ENCODE measurements at places on chromosomes 6 and 20.

DNA sequence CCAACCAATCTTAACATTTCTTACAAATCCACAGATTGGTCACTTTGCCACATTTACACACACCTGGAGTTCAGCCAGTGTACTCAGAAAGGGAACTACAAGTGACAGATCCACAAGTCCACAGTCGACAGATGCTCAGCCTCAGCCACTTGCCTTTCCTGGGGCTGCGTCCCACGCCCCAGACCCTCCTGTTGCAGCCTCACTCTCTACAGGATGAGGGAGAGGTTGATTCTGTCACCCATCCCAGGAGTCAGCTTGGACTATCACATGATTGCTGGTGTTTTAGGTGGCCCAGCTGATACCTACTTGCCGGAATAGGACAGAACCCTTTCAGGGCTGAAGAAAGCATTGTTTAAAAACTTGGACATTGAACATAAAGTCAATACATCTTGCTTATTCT lies 108.8 kb downstream of the FAM120B start:
- DNase-seq: no peak

- DNase-seq: no peak
Observed at GRCh38 chr20:47749339-47749738, 35.9 kb downstream of the SULF2 start.

DNA sequence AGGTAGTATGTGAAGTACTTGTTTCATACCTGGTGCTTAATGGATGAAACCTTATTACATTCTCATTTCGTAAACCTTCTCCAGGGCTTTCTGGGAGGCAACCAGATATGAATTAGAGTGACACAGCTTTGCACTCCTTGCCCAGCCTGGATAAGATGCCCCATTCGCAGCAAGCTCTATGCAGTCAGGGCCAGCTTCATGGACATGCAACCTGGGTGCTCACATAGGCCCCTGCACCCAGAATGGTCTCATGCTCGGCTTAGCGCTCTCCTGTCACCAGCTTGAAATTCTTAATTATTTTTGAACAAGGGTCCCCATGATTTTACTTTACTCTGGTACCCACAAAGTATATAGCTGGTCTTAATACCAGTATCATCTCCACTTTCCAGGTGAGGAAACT lies 11.3 kb upstream of the PTGIS start:
- no peak for DNase-seq

DNA sequence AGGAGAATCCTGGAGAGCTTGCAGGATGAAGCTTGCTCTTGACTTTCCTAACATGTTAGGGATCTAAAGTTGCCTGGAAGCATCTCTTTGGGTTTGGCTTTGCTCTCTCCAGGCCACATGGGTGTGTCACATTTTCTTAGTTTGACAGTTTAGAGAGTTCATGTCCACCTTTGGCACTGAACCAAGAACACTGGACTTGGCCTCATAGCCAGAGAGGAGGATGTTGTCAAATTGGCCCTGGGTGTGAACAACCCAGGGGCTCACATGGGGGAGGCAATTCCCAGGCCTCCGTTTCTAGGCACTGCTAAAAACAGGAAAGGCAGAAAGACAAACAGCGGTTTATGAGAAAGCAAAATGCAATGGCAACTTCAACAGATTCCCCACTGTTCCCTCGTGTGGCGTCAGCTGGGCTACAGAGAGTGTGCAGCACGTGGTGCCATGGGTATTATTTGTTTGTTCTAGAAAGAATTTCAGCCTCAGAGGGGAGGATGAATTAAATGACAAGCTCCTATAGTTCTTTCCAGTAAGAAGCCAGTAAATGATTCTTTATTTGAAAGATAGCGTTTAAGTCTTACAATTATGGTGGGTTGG lies 93.9 kb downstream of the CLIC5 start:
- no peak for DNase-seq

GRCh38 chr6:54391577-54391976 lies 83.3 kb downstream of the TINAG start:
- DNase-seq: no peak

- peak; percentile 87 for DNase-seq
Observed at GRCh38 chr6:17863901-17864754, 123.3 kb downstream of the KIF13A start.

DNA sequence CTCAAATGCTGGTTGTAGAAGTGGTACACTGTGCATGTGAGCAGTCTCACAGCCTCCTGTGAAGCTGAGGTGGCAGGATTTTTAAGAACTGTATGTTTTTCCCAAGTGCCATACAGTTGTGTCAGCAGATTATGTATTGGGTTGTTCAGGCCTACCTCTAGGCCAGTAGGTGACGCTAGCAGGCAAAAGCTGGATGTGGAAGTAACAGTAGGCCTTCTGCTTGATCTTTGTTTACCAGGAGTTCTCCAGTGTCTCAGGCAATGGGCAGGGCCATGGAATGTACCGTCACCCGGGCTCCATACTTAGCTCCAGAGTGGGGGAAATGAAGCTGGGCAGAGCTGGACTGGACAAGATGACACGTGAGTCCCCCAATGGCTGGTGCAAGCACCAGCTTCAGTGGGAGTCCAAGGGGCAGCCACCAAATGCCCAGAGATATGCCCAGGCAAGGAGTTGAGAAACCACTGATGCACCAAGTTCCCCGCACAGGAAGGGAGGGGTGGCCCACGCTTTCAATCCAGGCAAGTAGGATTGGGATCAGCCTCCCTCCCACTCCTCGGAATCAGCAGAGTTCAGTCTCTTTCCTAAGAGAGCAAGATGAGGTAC lies 289.7 kb downstream of the HTR1B start:
- DNase-seq: no peak

DNA sequence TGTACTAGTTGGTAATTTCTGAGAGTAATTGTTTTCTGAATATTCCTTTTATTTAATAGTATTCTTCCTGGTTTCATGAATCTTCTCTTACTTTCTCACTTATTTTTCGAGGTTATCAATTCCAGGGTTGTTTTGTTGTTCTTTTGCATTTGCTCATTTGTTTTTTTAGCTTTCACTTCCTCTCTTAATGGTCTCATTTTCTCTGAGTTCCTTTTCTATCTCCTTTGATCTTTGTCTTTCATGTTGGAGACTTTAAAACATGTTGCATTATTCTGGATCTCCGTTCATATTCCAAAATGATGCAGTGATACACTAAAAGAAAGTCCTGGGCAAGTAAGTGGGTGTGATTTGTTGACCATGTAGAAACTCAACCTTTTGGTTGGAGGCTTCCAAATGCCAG lies 345.3 kb upstream of the SLC35B3 start:
- DNase-seq: no peak

- DNase-seq: peak; percentile 88
Observed at GRCh38 chr20:48722002-48722731, 105.6 kb downstream of the PREX1 start.

DNA sequence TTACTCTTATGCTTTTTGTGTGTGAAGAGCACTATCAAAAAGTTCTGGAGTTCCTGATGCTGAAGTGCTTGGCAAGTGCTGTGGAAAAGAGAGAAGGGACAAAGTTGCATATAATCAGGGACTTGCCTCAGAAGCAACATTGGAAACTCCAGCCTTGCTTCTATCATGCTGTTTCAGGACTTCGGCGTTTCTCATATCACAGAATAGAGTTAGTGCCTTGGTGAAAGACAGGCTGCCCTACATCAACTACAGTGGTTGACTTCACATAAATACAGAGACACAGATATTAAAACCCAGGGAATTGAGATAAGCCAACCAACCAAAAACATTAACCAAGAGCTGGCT lies 36.2 kb upstream of the CDKAL1 start:
- no peak for DNase-seq

- DNase-seq: no peak
Observed at GRCh38 chr6:15425947-15426346, 180.1 kb downstream of the JARID2 start.

- DNase-seq: no peak
Observed at GRCh38 chr6:167782698-167783517, 43.8 kb upstream of the AFDN start.

GRCh38 chr6:15796130-15796771 lies 133.4 kb upstream of the DTNBP1 start:
- DNase-seq: no peak

GRCh38 chr6:104595311-104595820 lies 264.4 kb downstream of the HACE1 start:
- DNase-seq: no peak

DNA sequence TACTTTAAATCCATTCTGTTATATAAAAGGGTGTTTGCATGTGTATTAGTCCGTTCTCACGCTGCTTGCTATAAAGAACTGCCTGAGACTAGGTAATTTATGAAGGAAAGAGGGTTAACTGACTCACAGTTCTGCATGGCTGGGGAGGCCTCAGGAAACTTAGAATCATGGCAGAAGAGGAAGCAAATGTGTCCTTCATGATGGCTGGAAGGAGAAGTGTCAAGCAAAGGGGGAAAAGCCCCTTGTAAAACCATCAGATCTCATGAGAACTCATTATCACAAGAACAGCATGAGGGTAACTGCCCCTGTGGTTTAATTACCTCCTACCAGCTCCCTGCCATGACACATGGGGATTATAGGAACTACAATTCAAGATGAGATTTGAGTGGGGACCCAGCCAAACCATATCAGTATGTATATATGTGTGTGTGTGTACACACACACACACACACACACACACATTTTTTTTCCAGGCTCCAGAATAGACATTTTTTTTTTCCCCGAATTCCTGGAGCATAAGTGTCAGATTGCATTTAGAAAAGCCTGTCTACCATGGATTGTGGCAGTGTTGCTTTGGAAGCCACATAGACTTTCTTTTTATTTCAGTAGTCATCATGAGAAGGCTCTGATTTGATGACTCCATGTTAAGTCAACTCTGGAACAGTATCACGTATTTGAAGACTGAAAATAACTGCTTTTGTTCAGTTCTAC lies 31.5 kb downstream of the KDM1B start:
- no peak for DNase-seq

GRCh38 chr6:20906945-20907344 lies 372.7 kb downstream of the CDKAL1 start:
- no peak for DNase-seq

- peak; percentile 94 for DNase-seq
Observed at GRCh38 chr20:45044084-45044573, 56.8 kb downstream of the KCNS1 start.

DNA sequence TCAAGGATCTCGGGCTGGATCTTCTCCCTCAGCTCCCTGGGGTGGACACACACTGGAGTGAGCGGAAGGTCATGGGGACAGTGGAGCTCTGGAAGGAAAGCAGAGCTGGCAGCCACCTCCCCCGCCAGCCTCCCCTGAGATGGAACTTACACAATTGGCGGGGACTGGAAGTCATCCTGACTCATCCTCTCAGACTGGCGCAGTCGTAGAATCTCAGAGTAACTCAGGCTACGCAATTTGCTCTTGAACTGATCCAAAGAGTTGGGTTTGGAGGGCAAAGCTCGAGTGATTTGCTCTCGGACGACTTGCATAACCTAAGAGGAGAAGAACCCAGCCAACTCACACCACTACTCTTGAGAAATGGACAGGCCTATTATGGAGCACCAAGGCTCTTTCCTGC lies 34.8 kb downstream of the ELMO2 start:
- DNase-seq: no peak

DNA sequence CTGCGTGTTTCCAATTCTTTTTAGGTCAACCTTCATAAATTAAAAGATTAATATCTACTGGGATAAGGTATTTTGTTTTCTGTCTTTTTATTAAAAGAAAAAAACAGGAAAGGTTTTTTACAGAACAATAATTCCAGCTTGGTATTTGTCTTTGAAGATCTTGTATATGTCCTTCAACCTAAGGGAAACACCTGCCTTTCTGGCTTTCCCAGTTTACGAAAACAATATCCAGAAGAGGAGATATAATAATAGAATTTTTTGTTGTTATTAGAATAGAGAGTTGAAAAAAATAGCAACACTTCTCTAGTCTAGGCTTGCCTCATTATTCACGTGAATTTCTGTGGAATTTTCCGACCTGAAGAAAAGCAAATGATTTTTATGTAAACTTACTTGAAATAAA lies 37.9 kb upstream of the CCN2 start:
- DNase-seq: no peak

GRCh38 chr6:142907544-142907943 lies 37.4 kb downstream of the HIVEP2 start:
- no peak for DNase-seq

DNA sequence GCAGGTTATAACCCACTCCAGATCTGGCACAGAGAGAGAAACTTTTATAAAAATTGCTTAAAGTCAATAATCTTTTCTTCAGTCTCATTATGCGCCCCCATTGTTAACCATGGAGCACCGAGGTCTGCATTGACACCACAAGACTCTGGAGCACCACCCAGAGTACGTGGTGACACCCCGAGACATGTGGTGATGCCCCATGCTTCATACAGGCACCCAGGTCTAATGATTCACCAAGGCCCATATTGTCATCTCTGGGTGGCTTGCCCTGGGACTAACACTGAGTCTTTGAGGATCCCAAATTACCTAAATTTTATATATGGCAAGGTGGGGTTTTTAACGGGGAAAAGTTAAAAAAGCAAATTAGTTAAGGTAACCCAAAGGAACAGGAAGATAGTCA lies 31.1 kb downstream of the CD109 start:
- no peak for DNase-seq

DNA sequence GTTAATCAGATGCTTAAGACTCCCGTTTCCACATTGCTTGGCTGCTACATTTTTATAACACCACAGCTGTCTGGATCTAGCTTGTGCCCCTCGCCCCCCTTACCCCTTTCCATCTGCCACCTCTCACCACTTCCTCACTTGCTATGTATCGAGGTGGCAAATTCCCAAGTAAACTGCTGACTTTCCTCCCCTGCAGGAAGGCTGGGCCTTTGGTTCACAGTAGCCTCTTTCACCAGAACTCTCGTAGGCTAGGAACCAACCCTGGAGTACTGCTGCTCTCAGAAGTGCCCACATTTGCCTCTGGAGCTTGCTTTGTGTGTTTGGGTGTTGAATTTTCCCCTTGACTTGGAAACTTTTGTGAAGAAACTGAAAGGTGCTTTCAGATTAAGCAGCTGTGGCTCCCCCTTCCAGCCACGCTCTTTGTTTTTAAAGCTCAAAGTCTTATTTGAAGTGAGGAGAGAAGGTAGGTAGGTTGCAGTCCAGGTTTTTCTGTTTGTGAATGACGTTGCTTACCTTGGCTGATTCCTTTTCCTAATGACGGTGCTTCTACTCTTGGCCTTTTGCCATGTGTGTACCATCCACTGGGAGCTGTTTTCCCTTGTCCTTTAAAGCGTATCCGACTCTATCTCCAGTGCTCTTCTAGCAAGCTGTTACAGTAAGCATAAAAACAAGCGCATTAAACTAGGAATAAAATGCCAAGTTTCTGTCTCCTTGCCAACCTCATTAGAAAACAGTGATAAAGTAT lies 90.4 kb downstream of the CARMIL1 start:
- peak; percentile 50 for DNase-seq

DNA sequence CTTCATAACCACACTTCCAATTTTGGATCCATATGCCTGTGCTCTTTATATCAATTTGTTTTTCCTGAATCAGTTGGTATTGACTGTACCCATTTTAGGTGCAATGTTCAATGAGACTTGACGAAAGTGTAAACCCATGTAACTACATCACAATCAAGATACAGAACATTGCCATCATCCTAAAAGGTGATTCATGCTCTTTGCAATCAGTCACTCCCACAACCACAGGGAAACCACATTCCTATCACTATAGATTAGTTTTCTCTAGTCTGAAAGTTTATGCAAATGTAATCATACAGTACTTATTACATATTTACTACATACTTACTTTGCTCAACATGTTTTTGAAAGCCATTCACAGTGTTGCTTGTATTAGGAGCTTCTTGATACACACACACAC lies 167.4 kb downstream of the ADGRG6 start:
- DNase-seq: no peak

Data from pons (tissue), 1 donor.